ENCODE measurements at places on chromosomes 12 and 14.

DNA sequence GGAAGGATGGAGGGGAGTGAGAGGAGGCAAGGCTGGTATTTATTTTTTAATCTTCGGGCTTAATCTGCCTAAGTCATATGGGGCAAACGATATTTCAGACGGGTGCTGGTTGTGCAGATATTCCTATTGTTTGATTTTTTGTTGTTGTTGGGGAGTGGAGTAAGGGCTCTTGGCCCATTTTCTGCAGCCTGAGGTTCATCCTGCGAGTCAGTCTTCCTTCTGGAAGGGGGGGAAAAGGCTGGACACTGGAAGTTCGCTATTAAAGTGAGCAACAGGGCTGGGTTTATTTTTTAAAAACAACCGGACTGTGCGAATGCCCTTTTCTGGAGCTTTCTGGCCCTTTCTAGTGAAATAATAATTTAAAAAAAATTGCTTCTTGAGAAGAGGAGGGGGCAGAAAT, 2.3 kb downstream of the NRXN3 start:
- no peak for ATAC-seq

- ATAC-seq = no peak
Observed at GRCh38 chr12:128797119-128798118, 26.3 kb downstream of the SLC15A4 start.

DNA sequence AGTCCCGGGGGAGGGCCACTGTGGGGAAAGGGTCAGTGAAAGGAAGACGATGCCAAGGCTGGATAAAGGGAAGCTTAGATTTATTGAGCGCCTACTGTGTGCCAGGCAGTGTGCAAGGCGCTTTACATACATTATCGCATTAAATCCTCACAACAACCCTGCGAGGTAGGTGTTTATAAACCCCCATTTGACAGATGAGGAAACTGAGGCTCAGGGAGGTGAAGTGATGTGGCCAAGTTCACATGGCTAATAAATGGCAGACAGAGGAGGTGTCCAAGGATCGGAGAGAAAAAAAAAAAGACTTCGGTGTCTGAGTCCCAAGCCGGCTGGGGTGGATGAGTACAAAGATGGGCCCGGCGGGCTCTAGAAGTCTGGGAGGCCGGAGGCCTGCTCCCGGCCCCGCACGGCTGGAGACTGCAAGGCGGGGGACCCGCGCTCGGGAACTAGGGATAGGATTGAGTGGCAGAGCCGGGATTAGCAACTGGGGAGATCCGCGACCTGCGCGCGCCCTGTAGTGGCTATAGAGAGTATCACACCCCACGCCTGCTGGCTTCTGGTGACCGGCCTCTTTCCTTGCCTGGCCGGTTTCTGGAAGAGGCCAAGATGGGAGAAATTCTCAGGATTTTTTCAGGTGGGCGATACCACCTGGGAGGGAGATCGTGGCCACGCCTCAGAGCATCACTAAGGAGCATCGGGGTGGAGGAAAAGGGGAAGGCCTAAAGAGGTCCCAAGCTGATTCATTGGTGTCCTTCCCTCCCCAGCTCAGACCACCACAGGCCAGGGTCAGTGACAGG, 3.9 kb downstream of the DDN start:
- ATAC-seq = peak; percentile 17

GRCh38 chr14:104496095-104496494, 83.5 kb upstream of the C14orf180 start:
- ATAC-seq = no peak

DNA sequence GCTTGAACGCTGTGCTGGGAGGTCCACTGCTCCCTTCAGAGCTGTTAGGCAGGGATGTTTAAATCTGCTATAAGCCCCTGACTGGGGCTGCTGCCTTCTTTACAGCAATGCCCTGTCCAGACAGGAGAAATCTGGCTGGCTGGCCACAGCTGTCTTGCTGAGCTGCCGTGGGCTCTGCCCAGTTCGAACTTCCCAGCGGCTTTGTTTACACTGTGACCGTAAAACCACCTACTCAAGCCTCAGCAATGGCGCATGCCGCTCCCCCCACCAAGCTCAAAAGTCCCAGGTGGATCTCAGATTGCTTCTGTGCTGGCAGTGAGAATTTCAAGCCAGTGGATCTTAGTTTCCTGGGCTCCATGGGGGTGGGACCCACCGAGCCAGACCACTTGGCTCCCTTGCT, 35.8 kb downstream of the CKAP4 start:
- ATAC-seq = no peak

GRCh38 chr14:82362452-82362851, 828.8 kb upstream of the SEL1L start:
- no peak for ATAC-seq

GRCh38 chr12:109987615-109988014, 8.6 kb downstream of the GIT2 start:
- ATAC-seq = peak; percentile 96

DNA sequence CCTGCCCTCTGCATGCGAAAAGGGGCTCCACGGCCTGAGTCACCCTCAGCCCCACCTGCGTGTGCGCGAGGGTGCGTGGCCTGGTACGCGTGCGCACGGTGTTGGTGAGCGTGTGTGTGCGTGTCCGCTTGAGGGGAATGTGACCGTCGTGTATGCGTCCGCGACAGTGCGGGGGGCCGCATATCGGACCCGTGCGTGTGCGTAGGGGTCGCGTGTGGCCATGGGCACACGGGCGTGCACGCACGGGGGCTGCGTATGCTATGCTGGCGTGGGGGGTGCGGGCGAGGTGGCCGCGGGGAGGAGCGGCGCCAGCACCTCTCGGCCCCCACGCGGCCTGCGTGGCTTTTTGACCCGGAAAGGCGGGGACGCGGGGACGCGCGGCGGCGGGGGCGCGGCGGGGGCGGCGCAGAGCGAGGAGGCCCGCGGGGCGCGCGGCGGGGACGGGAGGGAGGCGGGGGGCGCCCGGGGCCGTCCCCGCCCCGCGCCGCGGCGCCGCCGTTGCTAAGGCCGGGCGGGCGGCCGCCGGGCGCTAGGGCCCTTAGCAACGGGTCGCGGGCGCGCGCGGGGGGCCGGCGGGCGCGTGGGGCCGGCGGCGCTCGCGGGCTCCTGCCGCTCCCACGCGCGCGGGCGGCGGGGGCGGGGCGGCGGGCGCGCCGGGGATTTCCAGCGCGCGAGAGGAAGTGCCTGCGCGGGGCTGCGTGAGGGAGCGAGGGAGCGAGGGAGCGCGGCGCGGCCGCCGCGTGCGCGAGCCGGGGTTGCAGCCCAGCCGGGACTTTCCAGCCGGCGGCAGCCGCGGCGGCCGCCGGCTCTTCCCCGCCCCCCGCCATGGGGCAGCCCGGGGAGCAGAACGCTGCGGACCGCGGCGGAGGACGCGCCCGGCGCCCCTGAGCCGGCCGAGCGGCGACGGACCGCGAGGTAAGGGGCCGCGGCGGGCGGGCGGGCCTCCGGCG, at the start of gene TRAF3:
Gene TRAF3, plus strand, starts transcription at position 689 of the 950 bp plus-strand sequence. CDS start 92,753 bp downstream, outside the sequence.
- ATAC-seq = peak; percentile 73

DNA sequence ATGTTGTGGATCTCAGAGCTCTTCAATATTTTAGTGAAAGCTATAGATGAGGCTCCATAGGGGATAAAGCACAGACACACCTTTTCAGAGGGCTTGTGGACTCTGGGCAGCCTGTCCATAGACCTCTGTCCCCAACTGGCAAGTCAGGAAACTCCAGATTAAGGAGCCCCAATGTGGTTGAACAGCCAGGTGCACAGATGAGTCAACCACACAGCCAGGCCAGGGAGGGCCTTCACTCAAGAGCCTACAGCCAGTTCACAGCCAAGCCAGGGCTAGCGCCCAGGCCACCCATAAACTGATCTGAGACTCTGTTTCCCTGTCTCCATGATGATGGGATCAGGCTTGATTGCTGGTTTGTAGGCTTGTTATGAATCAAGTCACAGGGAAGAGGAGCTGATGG, 1.0 kb upstream of the BDKRB2 start:
- ATAC-seq = no peak

DNA sequence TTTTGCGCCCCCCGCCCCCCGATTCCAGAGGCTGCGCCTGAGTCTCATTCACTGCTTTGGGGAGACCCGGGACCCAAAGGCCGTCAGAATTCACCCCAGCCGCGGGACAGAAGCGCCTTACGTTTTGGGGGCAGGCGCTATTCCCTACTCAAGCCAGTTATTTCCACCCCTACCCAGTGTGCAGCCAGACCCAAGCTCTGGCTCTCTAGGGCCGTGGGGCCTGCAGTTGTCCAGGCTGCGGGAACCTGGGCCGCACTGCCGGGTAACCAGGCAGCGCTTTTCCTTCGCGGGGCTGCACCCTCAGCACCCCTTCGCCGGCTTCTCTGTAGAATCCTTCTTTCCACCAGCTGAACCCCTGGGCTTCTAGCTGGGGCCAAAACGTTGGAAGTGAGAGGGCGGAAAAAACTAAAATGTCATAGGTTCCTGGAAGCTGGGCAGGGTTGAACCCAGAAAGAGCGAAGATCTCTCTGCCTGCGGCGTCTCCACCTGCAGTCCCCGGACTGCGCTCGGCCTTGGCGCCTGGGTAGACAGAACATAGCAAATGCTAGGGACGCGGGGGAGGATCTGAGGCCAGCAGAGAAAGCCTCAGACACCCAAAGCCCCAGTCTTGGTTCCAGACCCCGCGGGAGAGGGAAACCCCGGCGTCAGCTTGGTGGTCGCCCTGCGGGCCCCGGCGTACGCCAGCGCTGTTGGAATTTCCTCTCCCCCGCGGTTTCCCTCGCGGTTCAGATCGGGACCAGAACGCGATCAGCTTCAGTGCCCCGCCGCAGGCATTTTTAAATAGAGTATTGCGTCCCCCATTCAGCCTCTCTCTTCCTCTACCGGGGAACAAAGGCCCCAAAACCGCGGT, 18.3 kb downstream of the TBX3 start:
- ATAC-seq = no peak

Data from activated CD4-positive, CD25-positive, alpha-beta regulatory T cell treated with anti-CD3 and anti-CD28 coated beads, Interleukin-2, amount 50 U/mL, for 24 hours (primary cell).